ENCODE measurements at places on chromosomes 6 and 20. TPM values are rescaled to one million over a fixed set of nuclear protein-coding genes. Genes with fewer than 3 reads are reported as not detected.

The SLC13A3 gene
- 4.4 TPM for total RNA-seq

The NKX2-2 gene
- total RNA-seq: not detected

The KCNK5 gene
- 57.1 TPM for total RNA-seq

The TNXB gene
- total RNA-seq: 251 TPM

The FAM50B gene
- 13.5 TPM for total RNA-seq

The TRIM31 gene
- total RNA-seq: not detected

The SMLR1 gene
- total RNA-seq: 0.22 TPM

The WFDC12 gene
- not detected for total RNA-seq

The FKBP5 gene
- total RNA-seq: 140 TPM

The KIAA0408 gene
- total RNA-seq: 1.8 TPM

The COL20A1 gene
- not detected for total RNA-seq

The ERVFRD-1 gene
- total RNA-seq: 0.07 TPM

The MRPL14 gene
- total RNA-seq: 58.3 TPM

The RIOK1 gene
- 14.9 TPM for total RNA-seq

The HRH3 gene
- total RNA-seq: not detected

The SIRPB2 gene
- 11.7 TPM for total RNA-seq

The VARS2 gene
- total RNA-seq: 50.0 TPM

The ECT2L gene
- total RNA-seq: not detected

The CARMIL1 gene
- 13.3 TPM for total RNA-seq

The DCDC2 gene
- 3.6 TPM for total RNA-seq

The TMEM14B gene
- total RNA-seq: 186 TPM

The PRR18 gene
- 0.60 TPM for total RNA-seq

The SRMS gene
- not detected for total RNA-seq

The PLCB4 gene
- 0.36 TPM for total RNA-seq

The LZTS3 gene
- 18.8 TPM for total RNA-seq

The PHACTR3 gene
- total RNA-seq: 3.6 TPM

The MPC1 gene
- 42.9 TPM for total RNA-seq

The SIRPB1 gene
- total RNA-seq: 2.2 TPM

The KHDC1L gene
- total RNA-seq: not detected

The BCAS4 gene
- 3.3 TPM for total RNA-seq

The ENPP5 gene
- 25.7 TPM for total RNA-seq

The SMIM29 gene
- total RNA-seq: 53.7 TPM

The ZNF343 gene
- total RNA-seq: 12.2 TPM

The HLA-C gene
- total RNA-seq: 619 TPM

The POLR1H gene
- total RNA-seq: 34.7 TPM

The C4A gene
- total RNA-seq: 1,171 TPM

The DLL1 gene
- total RNA-seq: 10.8 TPM

The B3GAT2 gene
- 0.04 TPM for total RNA-seq

The GTSF1L gene
- not detected for total RNA-seq

The HTR1B gene
- total RNA-seq: 0.41 TPM

The FAM184A gene
- 3.0 TPM for total RNA-seq

The ABHD16B gene
- total RNA-seq: not detected

The CD93 gene
- 71.7 TPM for total RNA-seq

The ASCC3 gene
- 35.7 TPM for total RNA-seq

The SLC35D3 gene
- not detected for total RNA-seq

The ADGRF1 gene
- total RNA-seq: not detected

The VGLL2 gene
- total RNA-seq: not detected

The TINAG gene
- total RNA-seq: not detected

The SLC18B1 gene
- total RNA-seq: 15.0 TPM

The COX4I2 gene
- total RNA-seq: not detected

The MOG gene
- total RNA-seq: not detected

The NMBR gene
- total RNA-seq: 0.15 TPM

The BANF2 gene
- not detected for total RNA-seq

The LYRM2 gene
- total RNA-seq: 68.2 TPM

The SHLD1 gene
- 13.9 TPM for total RNA-seq

The GLP1R gene
- total RNA-seq: 0.16 TPM
